ENCODE measurements at places on chromosomes 13 and 19. TPM values are rescaled to one million over a fixed set of nuclear protein-coding genes. Genes with fewer than 3 reads are reported as not detected.
A peak's percentile ranks its signal among the peaks of the same experiment; 100 is the strongest.

Gene ERCC2
- total RNA-seq, result 19.0 TPM

GRCh38 chr13:105341256-105341655 is 1194.2 kb downstream of the EFNB2 start:
- DNase-seq, result no peak
- no peaks in the 10 kb centered on the region for H3K27me3 ChIP-seq
- H3K4me1 ChIP-seq, result no peaks in the 10 kb centered on the region
- no peak overlapping the region for H3K4me3 ChIP-seq
- no peak overlapping the region for H3K27ac ChIP-seq

GRCh38 chr19:33290956-33291622 is 11.2 kb downstream of the CEBPA start:
- peak overlapping the region; percentile 74 for H3K27ac ChIP-seq
- H3K36me3 ChIP-seq, result no peaks in the 10 kb centered on the region
- peaks cover 14% of the 10 kb centered on the region for H3K4me1 ChIP-seq
- peak; percentile 65 for DNase-seq

- H3K27me3 ChIP-seq, result no peaks in the 10 kb centered on the region
- H3K27ac ChIP-seq, result no peak overlapping the region
- H3K4me1 ChIP-seq, result peaks cover 66% of the 10 kb centered on the region
Observed at GRCh38 chr19:15285896-15286591, 46.3 kb downstream of the BRD4 start.

DNA sequence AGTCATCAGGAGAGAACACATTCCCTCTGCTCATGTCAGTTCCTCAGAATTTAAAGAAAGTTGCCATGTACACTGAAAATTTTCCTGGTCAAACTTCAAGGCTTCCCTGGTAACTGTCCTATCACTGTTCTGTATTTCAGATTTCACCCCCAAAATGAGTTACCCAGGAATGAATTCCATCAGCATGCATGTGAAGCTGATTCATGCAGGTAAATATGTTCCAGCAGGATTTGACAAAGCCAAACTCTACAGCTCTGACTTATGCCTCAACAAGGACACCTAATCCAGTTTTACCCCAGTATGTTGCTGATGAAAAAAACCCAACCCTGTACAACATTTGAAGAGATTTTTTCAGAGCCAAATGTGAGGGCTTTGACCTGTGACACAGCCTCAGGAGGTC is 21.5 kb downstream of the LIG4 start:
- no peaks in the 10 kb centered on the region for H3K36me3 ChIP-seq
- no peak overlapping the region for H3K4me3 ChIP-seq
- no peak overlapping the region for H3K27ac ChIP-seq
- no peaks in the 10 kb centered on the region for H3K27me3 ChIP-seq

Data from kidney (tissue), 22 donors.